ENCODE measurements at places on chromosomes 5 and 9. TPM values are rescaled to one million over a fixed set of nuclear protein-coding genes. Genes with fewer than 3 reads are reported as not detected.

Gene SELENOP
- polyA plus RNA-seq, result 0.06 TPM

DNA sequence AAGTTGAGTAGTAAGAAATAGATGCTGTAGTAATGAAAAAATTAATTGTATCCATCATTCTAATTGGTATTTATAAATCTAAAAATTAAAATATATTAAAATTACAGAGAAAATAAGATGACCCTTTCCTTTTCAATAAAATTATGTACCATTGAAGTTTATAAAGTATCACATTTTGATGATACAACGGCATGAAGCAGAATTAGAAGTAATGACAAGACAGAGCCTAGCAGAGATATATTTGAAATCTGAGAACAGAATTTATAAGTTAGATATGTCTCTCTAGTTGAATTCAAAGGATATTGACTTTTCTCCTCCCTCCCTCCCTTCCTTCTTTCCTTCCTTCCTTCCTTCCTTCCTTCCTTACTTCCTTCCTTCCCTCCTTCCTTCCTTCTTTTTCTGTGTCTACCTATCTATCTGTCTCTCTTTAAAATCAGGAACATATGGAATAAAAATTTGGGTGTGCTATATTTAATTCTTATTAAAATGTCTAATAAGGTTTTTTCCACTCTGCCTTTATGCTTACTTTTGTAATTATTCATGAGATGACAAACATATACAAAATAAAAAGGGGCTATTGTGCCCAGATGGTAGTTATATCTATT is 258.5 kb upstream of the CD180 start:
- DNase-seq, result no peak

DNA sequence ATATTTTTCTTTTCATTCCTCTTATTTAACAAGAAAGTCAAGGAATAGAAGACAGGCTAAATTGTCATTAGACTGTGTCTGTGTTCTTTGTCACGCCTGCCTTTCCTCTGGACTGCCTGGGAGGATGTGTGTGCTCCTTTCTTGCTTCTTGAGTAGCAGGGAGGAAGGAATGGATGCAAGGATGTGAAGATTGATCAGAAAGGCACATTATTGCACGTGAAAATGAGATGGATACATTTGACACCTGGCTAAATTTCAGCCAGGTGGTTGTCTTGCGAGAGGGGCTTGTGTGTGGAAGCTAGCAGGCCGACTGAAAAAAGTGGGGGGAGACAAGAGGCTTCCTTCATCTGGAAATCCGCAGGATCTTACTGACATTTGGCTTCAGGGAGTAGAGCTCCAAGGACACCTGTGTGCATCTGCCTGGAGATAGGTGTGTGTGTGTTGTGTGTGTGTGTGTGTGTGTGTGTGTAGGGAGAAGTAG is 200.1 kb downstream of the MEF2C start:
- DNase-seq, result no peak

Gene ORM2
- polyA plus RNA-seq, result not detected

- peak; percentile 73 for DNase-seq
Observed at GRCh38 chr5:177478711-177479646, 5.5 kb upstream of the DBN1 start.

DNA sequence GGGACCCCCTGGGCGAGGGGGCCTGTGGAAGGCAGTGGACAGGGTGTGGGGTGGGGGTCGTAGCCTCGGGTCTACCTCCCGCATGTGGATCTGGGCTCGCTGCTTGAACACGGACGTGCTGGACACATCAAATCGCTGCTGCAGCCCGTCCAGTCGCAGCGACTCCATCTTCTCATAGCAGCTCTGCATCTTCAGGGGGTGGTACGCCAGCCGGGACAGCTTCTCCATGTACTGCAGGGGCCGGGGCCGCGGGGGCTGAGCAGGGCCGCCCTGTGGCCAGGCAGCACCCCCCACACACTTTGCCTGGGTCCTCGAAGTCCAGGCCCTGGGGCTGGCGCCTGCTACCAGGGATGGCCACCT is 57.6 kb downstream of the LRSAM1 start:
- DNase-seq, result no peak

Gene COL15A1
- 0.84 TPM for polyA plus RNA-seq

- no peak for DNase-seq
Observed at GRCh38 chr9:18806232-18807080, 226.6 kb downstream of the SAXO1 start.

- DNase-seq, result no peak
Observed at GRCh38 chr5:147708708-147709107, 73.8 kb downstream of the JAKMIP2 start.

DNA sequence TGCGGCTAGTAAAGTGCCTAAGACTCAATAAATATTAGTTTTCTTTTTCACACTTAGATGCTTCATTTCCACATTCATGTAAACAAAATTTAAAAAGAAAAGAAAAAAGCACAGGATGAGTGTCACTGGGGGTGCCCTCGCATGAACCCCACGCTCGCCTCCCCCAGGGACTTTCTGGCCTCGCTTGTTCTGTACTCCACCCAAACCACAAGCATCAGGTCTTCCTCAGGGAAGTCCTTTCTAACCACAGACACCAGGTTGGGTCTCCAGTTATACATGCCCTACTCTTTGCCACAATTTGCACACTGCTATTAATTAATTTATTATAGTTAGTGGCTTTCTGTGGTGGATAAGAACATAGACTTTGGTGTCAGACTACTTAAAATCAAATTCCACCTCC is 92.4 kb downstream of the RORB start:
- DNase-seq, result no peak

DNA sequence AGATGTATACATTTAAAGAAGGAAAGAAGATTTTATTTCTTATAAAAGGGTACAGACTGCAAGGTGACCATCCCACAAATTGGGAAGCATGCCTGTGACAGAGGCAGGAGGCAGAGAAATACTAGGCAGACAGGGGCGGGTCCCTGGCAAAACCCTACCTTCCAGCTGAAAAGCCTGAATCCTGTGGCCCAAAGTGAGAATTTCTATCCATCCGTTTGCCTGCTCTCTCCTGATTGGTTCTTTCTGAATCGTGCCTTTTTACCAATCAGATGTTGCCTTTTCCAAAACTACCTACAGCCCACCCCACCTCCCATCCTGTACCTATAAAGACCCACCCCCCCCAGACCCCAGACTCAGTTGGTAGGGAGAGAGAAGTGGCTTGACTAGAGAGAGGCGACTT is 3.4 kb upstream of the SH3GLB2 start:
- DNase-seq, result no peak

GRCh38 chr9:90502134-90502533 is 140.5 kb downstream of the DIRAS2 start:
- no peak for DNase-seq

GRCh38 chr9:110538647-110539041 is 40.9 kb downstream of the SVEP1 start:
- DNase-seq, result no peak

- no peak for DNase-seq
Observed at GRCh38 chr5:176470539-176470938, 22.4 kb downstream of the FAF2 start.

- DNase-seq, result no peak
Observed at GRCh38 chr5:116646611-116647289, 72.1 kb upstream of the SEMA6A start.

DNA sequence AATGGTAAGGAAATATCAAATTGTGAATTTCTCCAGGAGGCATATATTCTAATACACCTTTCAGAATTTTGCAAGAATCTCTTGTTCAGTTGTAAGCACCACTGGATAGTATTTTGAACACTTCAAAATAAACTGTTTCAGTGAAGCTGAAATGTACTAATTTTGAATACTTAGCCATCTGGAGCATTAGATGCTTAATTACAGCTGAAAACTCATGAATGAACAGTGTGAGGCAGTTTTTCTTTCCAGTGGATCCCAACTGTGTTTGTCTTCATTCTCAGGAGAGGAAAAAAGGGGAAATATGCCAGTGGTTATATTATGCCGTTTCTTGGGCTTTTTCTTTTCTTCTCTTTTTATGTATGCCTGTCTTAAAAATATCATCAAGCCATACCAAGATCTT is 306.0 kb upstream of the SEMA6A start:
- DNase-seq, result no peak

Gene GPR151
- not detected for polyA plus RNA-seq

DNA sequence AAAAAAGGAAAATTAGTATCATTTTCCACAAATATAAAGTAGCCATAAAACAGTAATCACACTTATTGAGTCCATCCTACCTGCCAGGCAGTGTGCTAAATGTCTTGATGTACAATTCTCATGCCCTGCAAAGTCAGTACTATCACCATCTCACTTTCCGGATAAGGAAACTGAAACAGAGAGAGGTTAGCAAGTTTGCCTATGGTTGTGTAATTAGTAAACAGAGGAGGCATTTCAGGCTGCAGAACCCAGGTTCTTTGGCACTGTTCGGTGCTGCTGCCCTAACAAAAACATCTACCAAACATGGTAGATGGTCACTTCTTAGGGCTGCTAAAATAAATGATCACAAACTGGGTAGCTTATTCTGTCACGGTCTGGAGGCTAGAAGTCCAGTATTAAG is 22.6 kb downstream of the PLAC8L1 start:
- no peak for DNase-seq

DNA sequence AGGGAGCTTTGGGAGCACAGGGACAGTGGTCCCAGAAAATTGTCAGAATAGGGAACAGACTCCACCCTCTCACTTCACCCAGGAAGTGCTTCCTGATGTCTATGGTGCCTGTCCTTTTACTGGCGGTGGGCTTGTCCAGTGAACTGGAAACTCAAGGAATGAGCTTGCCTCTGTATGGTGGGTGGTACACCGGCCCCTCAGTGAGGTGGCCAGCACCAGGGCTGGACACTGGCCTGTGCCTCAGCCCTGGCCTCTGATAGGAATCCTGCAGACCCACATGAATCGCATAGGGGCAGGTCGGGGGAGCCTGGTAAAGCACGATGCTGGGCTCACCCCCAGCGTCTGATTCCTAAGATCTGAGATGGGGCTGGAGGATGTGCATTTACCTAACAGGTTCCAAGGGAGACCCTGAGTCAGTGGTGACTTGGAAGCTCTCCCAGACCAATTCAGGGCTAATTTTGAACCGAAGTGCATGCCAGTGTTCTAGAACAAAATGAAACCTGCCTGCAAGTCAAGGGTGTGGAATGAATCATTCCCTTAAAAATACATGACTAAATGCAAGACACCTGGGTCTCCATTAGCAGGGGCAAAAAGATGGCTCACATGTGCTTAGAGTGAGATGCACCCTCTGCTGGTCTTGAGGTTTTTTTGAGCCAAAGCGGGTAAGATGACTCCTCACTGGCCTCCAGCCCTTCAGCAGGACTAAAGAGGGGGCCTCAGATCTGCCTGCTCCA is 178.3 kb downstream of the HSPA4 start:
- DNase-seq, result no peak

- no peak for DNase-seq
Observed at GRCh38 chr5:108028883-108029282, 353.0 kb downstream of the FBXL17 start.

DNA sequence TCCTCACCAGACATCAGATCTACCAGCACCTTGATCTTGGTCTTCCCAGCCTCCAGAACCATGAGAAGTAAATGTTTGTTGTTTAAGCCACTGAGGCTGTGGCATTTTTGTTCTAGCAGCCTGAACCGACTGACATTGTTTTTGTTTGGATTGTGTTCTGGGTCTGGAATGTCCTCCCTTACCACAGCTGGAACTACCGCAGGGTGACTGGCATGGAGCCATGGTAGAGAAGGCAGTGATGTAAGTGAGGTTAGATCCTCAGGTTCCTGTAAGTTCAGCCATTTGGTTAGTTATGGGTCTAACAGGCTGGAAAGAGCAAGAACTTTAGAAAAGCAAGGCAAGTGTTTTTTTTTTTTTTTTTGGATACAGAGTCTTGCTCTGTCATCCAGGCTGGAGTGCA is 209.3 kb downstream of the DAB2IP start:
- no peak for DNase-seq

Gene ADGRD2
- 0.10 TPM for polyA plus RNA-seq

Gene ROR2
- polyA plus RNA-seq, result 0.34 TPM

DNA sequence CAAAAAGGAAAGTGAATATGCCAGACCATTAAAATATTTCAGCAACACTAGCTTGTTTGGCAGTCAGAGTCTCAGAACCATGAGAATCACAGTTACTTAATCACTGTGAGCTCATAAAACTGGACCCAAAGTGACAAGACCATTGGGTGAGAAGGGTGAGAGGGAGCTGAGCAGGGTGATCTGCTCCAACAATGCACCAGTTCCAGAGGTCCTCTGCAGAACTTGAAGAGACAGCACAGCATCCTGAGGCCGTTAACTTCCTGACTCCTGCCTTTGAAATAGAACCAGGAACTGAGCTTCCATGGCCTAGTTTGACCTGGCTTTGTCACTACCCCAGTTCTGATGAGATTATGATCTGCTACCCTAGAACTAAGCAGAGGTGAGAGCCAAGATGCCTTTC is 57.4 kb downstream of the NFIB start:
- DNase-seq, result no peak

Gene FAM193B
- 48.1 TPM for polyA plus RNA-seq

DNA sequence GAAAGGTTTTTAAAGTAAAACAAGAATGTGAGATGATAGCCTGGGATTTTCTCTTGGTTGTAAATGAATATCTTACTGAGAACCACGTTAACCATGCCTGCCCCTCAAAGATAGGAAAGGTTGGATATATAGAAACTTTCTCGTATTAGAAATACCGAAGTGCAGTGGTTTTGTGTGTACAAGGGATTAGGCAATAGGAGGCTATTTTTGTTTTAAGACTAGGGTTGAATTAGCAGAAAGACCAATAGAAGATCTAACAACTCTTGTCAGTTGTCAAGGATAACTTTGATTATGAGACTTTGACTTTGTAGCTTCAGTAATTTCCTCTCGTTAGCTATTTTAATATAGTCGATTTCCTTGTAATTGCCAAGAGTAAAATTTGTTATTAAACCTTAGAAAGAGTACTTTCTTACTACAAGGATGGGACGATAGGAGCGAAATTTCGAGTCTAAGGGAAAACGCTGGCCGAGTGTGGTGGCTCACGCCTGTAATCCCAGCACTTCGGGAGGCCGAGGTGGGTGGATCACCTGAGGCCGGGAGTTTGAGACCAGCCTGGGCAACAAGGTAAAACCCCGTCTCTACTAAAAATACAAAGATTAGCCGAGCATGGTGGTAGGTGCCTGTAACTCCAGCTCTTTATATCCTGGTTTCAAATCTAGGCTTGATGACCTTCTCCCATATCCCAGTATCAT is 838 bp downstream of the POLK start:
- DNase-seq, result no peak

GRCh38 chr5:175855041-175855720 is 16.2 kb upstream of the CPLX2 start:
- DNase-seq, result no peak

GRCh38 chr5:41738710-41739354 is 131.4 kb downstream of the OXCT1 start:
- DNase-seq, result no peak

- no peak for DNase-seq
Observed at GRCh38 chr5:72552041-72552557, 44.9 kb upstream of the ZNF366 start.

DNA sequence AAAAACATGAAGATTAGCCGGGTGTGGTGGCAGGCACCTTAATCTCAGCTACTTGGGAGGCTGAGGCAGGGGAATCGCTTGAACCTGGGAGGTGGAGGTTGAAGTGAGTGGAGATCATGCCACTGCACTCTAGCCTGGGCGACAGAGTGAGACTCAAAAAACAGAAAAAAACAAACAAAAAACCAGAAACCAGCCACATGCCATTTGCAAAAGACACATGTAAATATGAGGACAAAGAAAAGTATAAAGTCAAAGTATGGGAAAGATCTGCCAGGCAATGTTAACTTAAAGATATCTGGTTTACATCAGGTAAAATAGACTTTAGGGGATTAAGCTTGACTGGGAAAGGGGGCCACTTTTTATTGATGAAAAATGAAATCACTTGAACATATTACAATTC is 90.7 kb downstream of the FNBP1 start:
- DNase-seq, result no peak

All from SK-N-SH (cell line).